ENCODE measurements at places on chromosomes 3 and 15.

DNA sequence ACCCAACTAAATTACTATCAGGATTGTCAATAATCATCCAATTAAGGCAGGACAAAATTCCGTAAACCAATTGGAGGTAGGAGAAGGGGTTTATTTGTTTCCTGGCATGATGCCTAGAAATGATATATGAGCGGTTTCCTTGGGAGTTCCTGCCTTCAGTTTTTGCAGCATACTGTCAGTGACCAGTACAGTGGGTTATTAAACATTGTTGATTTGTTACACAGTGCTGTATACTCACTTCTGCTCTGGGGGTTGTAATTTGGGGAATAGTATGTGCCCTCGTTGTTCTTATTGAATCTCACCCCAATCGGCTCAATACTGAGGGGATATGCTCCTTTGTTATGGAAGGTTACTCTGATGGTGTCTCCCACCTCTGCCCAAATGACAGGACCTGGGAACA is 22.2 kb downstream of the CP start:
- no peaks in the 10 kb centered on the region for H3K36me3 ChIP-seq
- H3K27ac ChIP-seq: no peak overlapping the region
- no peaks in the 10 kb centered on the region for H3K4me1 ChIP-seq
- H3K4me3 ChIP-seq: no peak overlapping the region
- DNase-seq: no peak

DNA sequence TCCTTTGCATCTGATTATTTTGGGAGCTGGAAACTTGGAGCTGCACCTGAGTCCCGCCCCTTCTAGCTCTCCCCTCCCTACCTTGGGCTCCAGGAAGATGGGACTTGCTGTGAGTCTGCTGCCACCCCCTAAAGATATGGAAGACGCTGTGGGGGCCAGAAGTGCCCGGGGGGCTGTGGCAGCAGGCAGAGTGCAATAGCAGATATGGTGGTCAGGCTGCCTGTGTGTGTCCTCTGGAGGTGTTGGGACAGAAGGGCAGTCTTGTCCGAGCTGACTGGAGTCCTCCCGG is 485 bp downstream of the PAK6 start:
- H3K36me3 ChIP-seq: no peaks in the 10 kb centered on the region
- H3K27me3 ChIP-seq: peaks cover 13% of the 10 kb centered on the region
- H3K4me3 ChIP-seq: no peak overlapping the region
- H3K27ac ChIP-seq: no peak overlapping the region

DNA sequence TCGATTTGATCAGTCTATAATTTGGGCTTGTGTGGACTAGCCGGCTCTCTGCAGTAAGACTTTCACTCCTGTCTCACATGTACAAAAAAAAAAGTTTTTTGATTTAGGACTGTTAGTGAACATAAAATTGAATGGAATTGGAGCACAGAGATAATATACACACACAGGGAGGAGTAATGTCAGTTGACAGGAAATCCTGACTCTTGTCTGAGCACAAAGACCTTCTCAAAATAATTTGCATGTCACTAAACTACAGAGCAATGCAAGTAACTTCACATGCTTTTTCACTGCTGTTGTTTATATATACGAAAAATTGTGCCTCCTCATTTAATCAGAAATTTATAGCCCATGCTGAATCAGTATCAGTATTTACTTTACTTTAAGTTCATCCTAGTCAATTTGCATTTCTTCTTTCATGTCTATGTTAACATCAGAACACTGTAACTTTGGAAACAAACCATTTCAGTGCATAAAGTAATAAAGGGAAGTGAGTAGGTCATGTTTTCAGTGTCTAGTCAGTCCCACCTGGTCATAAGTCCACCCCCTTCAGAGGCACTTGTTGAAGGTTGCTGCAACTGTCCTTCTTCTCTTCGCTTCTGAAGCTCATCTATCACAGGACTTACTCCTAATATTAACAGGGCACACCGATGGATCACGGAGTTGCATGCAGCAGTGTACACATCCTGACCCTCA is 115.8 kb downstream of the FBXL22 start:
- no peaks in the 10 kb centered on the region for H3K27me3 ChIP-seq
- DNase-seq: no peak
- H3K4me1 ChIP-seq: peaks cover 6% of the 10 kb centered on the region
- H3K27ac ChIP-seq: no peak overlapping the region
- peaks cover 71% of the 10 kb centered on the region for H3K36me3 ChIP-seq

- H3K4me3 ChIP-seq: no peak overlapping the region
- DNase-seq: no peak
- no peaks in the 10 kb centered on the region for H3K36me3 ChIP-seq
- H3K4me1 ChIP-seq: no peaks in the 10 kb centered on the region
- no peak overlapping the region for H3K27ac ChIP-seq
These were observed 41.4 kb upstream of the SLC41A3 start for GRCh38 chr3:126125341-126125740.

GRCh38 chr15:33785366-33785765 is 182.9 kb upstream of the CHRM5 start:
- H3K36me3 ChIP-seq: no peaks in the 10 kb centered on the region
- no peaks in the 10 kb centered on the region for H3K4me1 ChIP-seq
- no peak overlapping the region for H3K4me3 ChIP-seq
- H3K27me3 ChIP-seq: no peaks in the 10 kb centered on the region
- DNase-seq: no peak
- H3K27ac ChIP-seq: no peak overlapping the region

- no peak for DNase-seq
- H3K36me3 ChIP-seq: no peaks in the 10 kb centered on the region
- no peak overlapping the region for H3K27ac ChIP-seq
- no peaks in the 10 kb centered on the region for H3K4me1 ChIP-seq
These were observed 53.4 kb downstream of the DUT start for GRCh38 chr15:48384616-48385015.

DNA sequence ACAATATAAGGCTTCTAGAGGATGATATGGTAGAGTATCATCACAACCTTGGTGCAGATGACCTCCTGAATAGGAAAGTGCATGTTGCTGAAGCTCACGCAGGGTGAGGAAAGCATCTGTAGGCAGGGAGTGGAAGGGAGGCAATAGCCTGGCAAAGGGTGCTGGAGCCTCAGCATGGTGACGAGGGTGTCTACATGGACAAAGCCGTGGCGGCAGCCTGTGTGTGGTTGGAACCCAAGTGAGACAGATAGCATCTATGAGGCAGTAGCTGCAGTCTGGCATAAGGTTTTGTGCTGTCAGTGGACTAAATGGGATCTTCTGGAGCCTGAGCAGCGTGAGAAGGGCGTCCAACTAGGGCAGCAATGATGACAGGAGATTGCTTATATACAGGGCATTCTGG is 132.5 kb downstream of the DLG1 start:
- H3K4me3 ChIP-seq: no peak overlapping the region

DNA sequence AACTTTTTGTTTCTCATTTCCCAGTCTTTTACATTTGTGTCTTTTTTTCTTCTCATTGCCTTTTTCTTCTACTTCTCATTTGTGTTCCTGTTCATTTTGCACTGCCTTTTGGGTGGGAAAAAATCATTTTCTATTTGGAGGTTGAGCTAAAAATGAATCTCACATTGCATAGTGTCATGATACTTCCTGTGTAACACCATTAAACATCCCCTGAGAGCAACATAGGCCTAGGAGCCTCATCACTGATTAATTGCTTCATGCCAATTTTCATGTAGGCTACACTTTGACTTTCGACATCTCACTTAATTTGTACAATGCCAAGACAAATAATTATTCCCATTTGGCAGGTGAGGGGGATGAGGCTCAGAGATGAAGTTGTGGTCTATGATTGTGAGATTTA is 279.2 kb downstream of the EDEM1 start:
- H3K4me3 ChIP-seq: no peak overlapping the region
- no peak for DNase-seq
- no peaks in the 10 kb centered on the region for H3K27me3 ChIP-seq
- H3K4me1 ChIP-seq: no peaks in the 10 kb centered on the region
- H3K27ac ChIP-seq: no peak overlapping the region

- H3K27ac ChIP-seq: no peak overlapping the region
- no peak for DNase-seq
- H3K27me3 ChIP-seq: no peaks in the 10 kb centered on the region
- no peaks in the 10 kb centered on the region for H3K4me1 ChIP-seq
These were observed 462.0 kb downstream of the GBE1 start for GRCh38 chr3:81299481-81299880.

GRCh38 chr3:172102123-172102882 is 62.9 kb downstream of the FNDC3B start:
- H3K4me3 ChIP-seq: no peak overlapping the region
- H3K36me3 ChIP-seq: no peaks in the 10 kb centered on the region
- peak; percentile 75 for DNase-seq
- peak overlapping the region; percentile 65 for H3K27ac ChIP-seq
- H3K4me1 ChIP-seq: peaks cover 36% of the 10 kb centered on the region

Data from natural killer cell (primary cell).